Esophagus mucosa (tissue), 1 donor: ENCODE measurements at places on chromosomes 13 and 19.

DNA sequence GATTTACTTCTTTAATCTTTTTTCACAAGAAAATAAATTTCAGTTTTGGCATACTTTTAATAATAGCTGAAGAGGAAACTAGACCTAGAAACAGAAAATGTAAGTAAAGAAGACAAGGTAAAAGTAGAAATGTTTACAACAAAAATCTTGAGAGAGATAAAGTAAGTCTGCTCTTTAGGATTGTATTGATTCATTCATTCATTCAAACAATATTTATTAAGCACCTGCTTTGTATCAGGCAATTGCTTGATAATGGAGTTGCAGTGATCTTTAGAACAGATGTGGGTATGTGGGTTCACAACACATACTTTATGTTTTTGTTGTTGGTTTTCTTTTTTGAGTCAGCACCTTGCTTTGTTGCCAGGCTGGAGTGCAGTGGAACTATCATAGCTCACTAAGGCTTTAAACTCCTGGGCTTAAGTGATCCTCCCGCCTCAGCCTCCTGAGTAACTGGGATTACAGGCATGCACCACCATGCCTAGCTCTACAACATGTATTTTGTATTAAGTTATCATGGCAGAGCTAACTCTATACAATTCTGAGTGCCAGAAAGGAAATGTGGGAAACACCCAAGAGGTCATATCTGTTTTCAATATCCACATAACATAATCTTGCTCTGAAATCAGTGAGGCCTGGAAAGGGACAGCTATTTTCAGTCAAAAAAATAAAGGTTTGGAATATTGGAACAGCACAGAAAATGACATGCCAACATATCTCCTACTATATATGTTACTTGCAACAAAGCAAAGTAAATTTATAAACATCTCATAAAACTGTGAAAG is 8.8 kb upstream of the SPART start:
- no peak for ATAC-seq

DNA sequence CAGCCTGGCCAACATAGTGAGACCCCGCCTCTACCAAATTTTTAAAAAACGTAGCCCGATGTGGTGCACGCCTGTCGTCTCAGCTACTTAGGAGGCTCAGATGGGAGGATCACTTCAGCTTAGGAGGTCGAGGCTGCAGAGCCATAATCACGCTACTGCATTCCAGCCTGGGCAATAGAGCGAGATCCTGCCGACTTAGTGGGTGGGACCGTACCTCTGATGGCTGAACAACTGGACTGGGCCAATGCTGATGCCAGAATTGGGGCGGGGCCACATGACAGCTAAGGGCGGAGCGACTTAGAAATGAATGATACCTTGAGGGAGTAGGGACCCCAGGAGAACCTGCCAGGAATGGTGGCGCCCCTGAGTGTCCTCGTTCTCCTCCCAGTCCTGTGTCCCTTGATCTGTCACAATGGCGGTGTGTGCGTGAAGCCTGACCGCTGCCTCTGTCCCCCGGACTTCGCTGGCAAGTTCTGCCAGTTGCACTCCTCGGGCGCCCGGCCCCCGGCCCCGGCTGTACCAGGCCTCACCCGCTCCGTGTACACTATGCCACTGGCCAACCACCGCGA is 3.6 kb downstream of the LTBP4 start:
- ATAC-seq: no peak

DNA sequence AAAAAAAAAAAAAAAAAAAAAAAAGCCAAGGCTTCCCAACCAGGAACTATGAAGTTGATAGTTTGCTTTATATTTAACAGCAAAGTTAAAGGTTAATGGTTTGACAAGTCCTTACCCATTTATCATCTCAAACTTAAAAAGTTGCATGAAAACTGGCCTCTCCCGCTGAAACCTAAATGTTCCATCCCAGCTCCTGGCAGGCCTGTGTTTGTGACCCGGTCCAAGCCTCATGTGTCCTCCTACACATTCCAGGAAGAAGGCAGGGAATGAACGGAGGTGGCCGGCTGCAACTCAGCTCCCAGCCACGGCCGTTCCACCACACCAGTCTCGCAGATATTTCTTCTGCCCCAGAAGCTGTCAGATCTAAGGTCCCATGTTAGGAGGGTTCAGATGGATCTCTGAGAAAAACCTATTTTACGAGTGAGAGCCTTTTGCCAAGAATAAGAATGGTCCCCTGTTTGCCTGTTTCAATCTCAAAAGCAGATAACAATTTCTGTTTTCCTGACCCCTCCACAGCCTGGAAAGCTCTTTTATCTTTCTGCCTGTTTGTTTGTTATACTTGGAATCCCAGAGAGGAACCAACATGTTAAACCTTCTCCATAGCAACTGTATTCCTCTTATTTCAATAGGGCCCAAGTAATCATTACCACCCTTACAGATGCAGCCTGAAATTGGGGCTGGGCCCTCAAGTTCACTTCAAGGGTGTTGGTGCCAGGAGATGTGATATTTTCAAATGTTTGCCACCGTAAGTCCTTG is 56.5 kb downstream of the KCTD12 start:
- no peak for ATAC-seq

DNA sequence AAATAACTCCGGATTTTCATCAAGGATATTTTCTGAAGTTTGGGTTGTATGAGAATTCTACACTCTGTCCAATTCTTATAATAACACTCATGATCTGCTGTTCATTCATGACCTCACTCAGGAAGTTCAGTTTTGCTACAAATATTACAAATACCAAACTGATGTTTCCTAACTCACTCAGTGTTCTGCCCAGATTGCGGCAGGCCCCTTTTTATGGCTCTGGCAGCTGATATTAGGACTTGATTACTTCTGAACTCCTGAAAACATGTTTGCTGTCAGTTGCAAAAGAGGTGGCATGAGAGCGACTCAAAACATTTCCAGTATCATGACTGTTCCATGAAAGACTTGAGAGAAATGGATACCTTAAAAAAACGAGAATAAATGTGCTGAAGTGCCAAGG is 188.0 kb downstream of the RGCC start:
- no peak for ATAC-seq

- no peak for ATAC-seq
Observed at GRCh38 chr19:27892500-27892899, 1320.5 kb downstream of the UQCRFS1 start.

GRCh38 chr13:85405316-85405897 is 393.8 kb downstream of the SLITRK6 start:
- no peak for ATAC-seq

DNA sequence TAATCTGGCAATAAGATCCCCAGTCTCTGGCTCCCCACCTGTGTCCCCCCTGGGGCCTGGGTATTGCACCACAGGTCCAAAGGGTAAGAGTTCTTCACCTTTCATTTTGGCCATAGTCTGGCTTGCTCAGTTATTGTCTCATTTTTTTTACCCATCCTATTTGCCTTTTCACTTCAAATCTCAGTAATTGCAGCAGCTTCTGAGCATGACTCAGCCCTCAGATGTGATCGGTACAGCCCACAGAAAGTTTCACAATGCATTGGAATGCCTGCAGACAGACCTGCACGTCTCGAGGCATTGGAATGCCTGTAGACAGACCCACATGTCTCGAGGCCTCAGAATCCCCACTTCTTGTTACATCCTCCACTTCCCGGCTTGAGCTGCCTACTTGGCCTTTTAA is 173.6 kb downstream of the NUFIP1 start:
- ATAC-seq: peak; percentile 92
